ENCODE measurements at places on chromosomes 16 and 17.

DNA sequence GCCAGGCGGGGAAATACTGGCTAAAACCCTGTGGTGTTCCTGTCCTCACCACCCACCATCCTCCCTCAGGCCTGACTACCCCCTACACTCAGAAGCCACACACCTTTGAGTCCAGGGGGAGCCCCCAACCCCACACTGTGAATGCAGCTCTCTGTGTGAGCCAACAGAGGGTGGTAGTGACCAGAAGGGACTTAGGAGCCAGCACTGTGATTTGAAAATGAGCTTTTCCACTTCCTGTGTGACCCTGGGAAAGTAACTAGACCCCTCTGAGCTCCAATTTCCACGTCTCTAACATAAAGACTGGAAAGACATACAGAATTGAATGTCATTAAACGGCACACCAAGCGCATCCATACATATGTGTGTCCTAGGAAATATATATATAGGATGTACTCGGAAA lies 58.7 kb downstream of the SDK2 start:
- no peak for DNase-seq

GRCh38 chr16:10642964-10643363 lies 51.8 kb downstream of the TEKT5 start:
- DNase-seq, result no peak

DNA sequence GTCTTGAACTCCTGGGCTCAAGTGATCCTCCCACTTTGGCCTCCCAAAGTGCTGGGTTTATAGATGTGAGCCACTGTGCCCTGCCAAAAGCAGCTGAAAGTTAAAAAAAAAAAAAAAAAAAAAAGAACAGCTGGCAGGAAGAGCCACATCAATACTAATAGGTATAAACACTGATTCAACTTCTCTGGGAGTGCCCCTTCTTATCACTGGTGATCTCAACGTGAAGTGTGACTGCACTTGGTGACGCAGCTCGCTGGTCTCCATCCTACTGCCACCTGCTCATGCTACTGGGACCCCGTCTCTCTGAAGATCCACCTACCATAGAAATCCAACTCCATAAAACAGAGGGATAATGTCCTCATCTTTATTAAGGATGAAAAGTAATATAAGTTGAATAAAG lies 40.8 kb downstream of the RNF157 start:
- DNase-seq, result peak; percentile 26

- DNase-seq, result no peak
Observed at GRCh38 chr16:4184038-4184702, 57.7 kb downstream of the SRL start.

- DNase-seq, result no peak
Observed at GRCh38 chr16:1144476-1145382, 8.2 kb upstream of the CACNA1H start.

DNA sequence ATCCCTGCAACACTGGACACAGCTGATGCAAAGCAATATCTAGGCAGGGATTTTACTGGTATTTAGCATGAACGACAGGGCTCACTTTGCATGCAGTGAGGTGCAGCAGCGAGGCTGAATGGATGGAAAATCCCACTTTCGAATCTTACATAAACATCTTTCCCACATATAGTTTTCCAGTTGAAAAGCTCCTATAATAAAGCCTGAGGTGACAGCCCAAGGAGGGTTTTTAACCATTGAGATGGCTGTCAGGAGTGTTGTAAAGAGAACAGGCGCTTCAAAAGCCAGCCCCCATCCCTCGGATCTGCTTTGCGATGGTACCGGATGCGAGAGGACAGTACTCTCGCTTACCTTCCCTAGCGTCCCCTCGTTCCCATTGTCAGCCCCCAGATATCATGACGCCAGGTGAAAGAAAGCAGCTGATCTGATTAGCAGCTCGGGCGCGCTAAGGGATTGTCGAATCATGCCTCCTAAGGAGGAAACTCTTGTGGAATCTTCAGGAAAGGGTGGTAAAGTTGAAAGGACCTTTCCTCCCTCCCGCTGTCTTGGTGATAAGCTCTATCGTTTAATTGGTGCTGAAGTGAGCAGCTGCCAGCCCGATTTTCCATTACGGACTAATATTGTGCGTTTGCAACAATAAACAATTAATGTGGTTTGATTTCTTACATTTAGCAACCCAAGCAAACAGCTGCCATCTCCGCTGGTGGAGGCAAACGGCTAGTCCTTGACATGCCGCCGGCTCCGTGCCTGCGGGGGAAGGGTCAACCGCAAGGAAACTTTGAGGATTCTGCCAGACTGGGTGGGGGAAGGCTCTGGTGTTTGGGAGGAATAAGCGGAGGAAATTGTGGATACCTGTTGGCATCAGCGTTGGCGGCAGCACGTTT lies 1.8 kb downstream of the CDH8 start:
- DNase-seq, result no peak
